ENCODE measurements at places on chromosomes 16 and 17.

DNA sequence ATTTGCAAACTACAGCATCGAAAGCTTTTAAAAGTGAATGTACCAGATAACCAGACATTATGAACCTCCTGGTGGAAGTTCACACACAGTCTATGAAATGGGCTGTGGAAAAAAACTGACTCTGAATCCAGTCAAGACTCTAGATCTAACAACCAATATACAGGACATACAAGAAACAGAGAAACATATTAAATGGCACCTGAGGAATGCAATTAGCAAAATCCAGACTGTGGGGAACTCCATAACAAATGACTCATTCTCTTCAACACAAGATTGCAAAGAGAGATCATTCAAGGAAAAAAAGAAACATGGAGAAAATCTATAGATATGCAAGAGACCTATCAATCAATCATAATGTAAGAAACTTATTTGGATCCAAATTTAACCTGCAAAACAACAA, 119.0 kb downstream of the MYO1D start:
- DNase-seq = no peak

DNA sequence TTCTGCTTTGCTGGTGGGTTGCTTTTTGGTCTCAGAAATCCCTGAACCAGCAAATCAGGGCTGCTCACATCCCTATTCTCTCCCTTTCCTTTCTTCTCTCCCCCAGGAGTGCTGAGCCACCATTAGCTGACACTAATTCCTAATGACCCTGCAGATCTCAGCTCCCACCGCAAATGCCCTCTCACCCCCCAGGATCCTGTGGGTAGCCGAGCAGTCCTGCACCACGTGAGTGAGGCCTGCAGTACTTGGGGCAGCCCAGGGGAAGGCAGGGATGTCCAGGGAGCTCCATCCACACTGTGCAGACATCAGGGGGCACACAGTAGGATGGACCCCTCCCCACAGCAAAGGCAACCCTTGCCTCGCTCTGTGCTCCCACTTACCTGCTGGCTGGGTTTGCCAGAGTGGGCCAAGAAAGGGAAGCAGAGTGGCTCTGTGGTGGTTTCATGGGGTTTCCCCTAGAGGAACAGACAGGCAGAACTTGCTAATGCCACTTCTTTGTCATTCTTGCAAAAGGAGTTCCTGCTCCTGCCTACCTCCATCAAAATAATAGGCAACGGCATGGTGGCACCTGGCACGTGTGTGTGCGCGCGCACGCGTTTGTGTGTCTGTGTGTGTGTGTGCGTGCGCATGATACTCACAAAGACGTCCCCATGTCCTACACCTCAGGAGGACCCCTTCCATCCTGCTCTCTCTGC, 135.6 kb downstream of the GAS7 start:
- DNase-seq = no peak

DNA sequence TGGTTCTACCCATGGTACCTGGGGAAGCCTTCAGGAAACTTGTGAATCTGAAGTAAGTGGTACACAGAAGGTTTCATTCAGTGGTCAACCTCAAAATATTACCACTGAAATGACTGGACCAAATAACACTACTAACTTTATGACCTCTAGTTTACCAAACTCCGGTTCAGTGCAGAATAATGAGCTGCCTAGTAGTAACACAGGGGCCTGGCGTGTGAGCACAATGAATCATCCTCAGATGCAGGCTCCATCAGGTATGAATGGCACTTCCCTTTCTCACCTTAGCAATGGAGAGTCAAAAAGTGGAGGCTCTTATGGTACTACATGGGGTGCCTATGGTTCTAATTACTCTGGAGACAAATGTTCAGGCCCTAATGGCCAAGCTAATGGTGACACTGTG, 55.9 kb upstream of the SLC5A11 start:
- DNase-seq = no peak

GRCh38 chr16:19912455-19913339, 28.0 kb upstream of the GPRC5B start:
- DNase-seq = no peak

- DNase-seq = no peak
These were observed 123.0 kb upstream of the CACNG5 start for GRCh38 chr17:66711881-66712321.

DNA sequence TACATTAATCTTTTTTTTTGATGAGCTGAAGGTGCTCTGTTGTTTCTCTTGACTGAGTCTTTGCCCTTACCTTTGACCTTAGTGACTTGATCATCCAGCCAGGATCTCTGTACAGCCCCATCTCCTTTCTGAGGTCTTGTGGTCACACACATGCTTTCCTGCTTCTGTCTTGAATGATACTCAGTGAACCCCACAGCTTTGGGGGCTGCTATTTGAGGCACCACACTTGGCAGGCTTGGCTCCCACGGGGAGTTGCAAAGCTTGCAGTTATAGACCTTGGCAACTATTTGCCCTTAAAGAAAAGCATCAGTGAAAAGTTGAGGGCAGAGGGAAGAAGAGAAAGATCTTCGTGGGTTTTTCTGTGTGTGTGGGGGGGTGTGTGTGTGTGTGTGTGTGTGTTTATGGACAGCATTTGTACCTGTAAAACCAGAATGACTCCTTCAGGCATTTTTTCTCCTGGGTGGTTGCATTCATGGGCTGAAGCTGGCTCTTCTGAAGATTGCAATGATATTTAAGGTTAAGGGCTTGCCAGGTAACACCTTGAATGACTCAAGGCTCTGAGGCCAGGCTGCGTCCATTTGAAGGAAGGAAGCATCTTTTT, 101.6 kb downstream of the MSI2 start:
- DNase-seq = no peak

- no peak for DNase-seq
These were observed 18.0 kb downstream of the TMEM114 start for GRCh38 chr16:8572063-8572918.

- DNase-seq = peak; percentile 77
These were observed 25.5 kb downstream of the COPZ2 start for GRCh38 chr17:48012151-48012520.

DNA sequence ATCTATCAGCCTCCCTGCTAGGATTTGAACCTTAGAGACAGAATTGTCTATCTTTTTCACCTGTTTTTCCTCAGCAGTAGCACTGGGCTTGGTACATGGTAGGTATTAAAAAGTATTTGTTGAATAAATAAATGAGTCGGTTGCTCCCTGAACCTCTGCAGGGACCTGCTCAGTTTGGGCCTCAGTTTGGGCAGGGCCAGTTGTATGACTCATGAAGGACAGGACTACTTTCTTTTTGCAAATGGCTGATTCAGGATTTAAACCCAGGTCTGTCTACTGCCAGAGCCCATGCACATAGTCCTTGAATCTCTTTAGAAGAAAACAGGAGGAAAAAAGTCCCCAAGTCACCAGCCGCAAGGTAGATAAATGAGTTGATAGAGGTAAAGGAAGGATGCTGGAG, 3.1 kb downstream of the MMP2 start:
- no peak for DNase-seq

GRCh38 chr16:79372503-79373184, 227.9 kb downstream of the MAF start:
- DNase-seq = no peak

All from NCI-H1436 treated with DMSO at 0.1 percent for 48 hours (cell line).